ENCODE measurements at places on chromosomes 11 and 22.

DNA sequence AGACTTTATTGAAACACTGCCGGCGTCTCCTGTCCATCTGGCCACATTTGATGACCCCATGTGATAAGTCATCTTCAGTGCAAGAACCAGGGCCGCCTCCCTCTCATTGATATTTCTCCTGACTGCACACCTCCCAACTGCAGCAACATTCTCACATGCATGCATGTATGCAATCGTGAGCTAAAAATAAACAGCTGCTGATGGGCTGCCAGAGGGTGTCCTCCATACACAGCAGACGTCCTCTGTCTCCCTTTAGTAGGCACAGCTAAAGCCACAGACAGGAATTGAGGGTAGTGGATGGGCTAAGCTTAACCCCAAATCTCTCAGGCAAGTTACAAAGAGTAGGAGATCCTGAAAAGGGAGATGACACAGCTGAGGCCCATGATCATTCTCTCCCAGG, 106.7 kb upstream of the HSD17B12 start:
- DNase-seq, result no peak

GRCh38 chr22:46963672-46964545, 201.5 kb downstream of the TBC1D22A start:
- DNase-seq, result no peak

GRCh38 chr11:2511421-2512369, 66.9 kb downstream of the KCNQ1 start:
- peak; percentile 17 for DNase-seq

- no peak for DNase-seq
These were observed 9.6 kb upstream of the C1QTNF6 start for GRCh38 chr22:37197451-37198257.

DNA sequence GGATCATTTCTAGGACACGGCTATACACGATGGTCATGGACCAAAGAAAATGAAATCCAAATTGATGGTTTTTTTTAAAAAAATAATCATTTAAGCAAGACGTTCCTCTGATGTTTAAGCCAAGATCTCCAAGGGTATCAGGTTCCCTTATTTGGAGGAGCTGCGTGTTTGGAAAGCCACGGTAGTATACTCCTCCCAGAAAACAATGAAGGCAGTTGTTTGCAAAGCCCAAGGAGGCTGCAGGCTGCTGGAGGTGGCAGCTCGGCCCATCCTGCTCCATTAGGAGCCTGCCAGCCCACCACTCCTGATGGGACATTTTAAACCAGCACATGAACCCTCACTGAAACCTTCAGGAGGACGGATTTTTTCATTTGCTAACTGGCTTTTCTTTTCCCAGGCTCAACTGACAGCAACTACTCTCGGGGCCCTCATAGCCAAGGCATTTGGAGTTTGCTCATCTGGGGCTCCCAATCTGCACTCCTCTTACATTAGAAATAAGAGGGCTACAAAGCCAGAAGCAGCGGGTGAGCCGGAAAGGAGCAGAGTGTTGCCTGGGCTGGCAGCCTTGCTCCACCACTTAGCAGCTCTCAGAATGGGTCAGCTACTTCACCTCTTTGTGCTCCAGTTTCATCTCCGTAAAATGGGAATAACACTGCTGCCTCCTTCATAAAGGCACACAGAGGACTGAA, 58.4 kb downstream of the ABTB2 start:
- DNase-seq, result no peak

- DNase-seq, result no peak
These were observed 18.9 kb downstream of the ADAMTS15 start for GRCh38 chr11:130467116-130467900.

DNA sequence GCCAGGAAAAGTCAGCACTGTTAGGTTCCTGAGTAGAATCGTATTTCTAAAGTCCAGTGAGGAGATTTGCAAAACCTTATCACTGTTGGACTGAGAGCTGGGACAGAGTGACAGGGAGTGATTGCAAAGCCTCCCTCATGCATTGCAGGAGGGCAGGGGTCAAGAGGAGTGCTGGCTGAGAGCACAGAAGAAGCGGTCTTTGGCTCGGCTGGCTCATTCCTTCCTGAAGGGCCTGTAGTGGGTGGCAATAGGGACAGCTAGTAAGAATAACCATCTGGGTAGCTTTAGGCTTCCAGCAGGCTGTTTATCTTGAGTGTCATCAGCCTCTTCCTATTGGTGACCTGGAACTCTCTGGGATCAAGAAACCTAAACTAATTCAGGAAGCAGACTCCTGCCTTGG, 53.4 kb downstream of the CD44 start:
- DNase-seq, result no peak

GRCh38 chr22:18060646-18061620, 16.9 kb upstream of the PEX26 start:
- DNase-seq, result no peak

DNA sequence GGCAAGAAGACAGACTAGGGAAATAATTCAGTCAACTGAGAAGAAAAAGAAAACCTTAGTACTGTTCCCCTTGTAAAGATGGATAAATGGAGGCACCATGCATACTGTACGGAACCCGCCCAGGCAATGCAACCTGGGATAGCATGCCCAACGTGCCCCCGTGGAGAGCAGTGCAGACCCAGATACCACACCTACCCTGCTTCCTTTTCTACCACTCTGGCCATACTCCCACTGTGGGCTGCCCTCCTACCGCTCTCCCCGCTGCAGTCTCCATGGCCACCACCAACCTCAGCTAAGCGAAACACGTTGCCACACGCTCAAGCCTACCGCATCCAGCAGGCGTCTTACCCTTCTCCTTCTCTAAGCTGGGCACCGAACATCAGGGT, 117.4 kb upstream of the SERPIND1 start:
- no peak for DNase-seq

DNA sequence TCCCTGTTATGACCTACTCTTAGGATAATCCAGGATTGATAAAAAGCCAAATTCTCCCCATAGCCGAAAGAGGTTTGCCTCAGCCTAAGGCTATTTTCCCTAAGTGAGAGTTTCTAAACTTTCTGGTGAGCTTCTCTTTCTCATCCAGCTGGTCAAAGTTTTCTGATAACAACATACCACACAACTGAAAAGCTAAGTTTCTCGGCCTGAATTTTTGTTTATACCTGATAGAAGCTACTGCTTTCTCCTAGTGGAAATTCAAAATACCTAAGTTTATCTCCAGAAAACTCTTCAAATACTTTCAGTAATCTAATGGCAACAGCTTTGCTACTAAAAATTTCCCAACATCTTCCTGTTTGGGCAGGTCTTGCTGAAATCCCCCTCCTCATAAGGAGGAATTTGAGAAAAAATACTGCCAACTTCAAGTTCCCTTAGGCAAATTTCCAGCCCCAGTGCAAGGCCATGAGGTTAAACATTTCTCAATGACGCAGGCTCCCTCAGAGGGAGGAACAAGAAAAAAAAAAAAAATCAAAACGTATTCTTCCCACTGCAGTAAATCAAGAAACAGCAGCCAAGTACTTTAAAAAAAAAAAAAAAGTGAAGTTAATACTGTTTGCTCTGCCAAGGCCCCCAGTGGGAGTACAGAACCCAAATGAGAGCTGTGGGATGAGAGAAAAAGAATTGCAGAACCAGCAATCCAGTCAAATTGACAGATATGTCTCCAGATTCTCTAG, 127.0 kb downstream of the MRTFA start:
- peak; percentile 19 for DNase-seq

- DNase-seq, result no peak
These were observed 1.5 kb downstream of the WNT7B start for GRCh38 chr22:45975164-45976161.

GRCh38 chr11:88535916-88536547, 198.5 kb upstream of the CTSC start:
- no peak for DNase-seq

DNA sequence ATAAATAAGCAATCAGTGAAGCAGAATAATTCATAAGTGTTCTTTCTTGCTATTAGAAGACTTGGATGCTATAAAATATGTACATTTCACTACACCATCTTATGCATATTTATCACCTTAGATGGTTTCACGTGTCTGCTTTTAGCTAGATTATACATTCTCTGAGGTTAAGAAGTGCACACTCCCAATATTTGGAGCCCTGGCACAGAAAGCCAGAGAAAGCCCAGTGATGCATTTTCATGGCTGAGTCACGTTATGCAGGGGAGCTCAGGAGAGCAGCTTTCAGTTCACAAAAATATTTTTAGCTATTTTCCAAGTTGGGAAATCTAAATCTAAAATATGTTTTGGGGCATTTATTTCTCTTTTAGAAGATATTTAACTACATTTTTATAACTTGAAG, 5.1 kb upstream of the TP53AIP1 start:
- no peak for DNase-seq

- no peak for DNase-seq
These were observed 3.7 kb upstream of the CLDN5 start for GRCh38 chr22:19527861-19528417.

DNA sequence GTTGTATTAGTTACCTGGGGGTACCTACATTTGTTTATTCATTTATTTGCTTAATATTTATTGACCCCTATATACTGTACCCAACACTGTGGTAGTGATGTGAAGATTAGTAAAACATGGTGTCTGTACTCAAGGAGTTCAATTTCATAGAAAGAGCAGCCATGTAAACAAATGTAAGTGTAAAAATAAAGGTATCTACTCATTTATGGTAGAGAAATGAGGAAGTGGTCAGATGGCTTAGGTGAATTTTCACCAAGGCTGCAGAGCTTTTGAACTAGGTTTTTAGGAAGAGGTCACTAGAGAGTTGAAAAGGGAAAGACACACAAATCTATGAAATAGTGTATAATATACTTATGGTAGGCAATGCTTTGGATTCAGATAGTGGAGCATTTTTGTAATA, 11.1 kb downstream of the CTR9 start:
- DNase-seq, result no peak

DNA sequence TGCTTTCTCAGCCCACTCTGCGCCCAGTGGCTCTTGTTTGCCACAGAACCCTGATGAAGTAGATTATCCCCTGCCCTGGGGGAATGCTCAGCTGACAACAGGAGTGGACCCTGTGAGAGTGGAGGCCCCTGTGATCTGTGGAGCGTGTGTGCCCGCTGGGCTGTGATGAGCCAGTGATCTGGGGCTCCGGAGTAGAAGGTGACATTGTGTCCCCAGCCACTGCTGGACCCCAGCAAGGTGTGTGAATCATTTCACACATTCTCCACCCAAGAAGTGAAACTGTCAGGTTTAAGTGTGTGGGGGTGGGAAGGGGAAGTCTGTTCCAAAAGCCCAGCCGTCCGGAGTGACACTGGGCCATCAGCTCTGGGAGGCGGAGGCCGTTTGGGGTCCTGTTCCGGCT, 33.1 kb upstream of the GRAMD4 start:
- DNase-seq, result peak; percentile 38

- DNase-seq, result no peak
These were observed 447.1 kb downstream of the TBC1D22A start for GRCh38 chr22:47209547-47210023.

DNA sequence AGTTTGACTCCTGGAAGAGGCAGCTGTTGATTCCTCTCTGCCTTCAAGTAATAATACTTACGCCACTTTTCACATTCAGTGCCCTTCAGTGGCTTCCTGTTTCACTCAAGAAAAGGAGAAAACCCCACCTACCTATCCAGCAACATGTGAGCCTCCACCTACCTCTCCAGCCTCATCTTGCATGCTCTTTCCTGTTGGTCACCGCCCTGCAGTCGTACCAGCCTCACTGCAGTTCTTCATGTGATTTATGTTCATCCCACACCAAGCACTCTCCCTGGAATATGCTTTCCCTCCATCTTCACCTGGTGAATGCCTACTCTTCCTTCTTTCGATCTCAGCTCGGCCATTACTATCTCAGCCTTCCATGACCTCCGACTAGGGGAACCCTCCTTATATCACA, 21.8 kb upstream of the YWHAH start:
- no peak for DNase-seq

- DNase-seq, result no peak
These were observed 83.9 kb upstream of the MTNR1B start for GRCh38 chr11:92885600-92885999.

DNA sequence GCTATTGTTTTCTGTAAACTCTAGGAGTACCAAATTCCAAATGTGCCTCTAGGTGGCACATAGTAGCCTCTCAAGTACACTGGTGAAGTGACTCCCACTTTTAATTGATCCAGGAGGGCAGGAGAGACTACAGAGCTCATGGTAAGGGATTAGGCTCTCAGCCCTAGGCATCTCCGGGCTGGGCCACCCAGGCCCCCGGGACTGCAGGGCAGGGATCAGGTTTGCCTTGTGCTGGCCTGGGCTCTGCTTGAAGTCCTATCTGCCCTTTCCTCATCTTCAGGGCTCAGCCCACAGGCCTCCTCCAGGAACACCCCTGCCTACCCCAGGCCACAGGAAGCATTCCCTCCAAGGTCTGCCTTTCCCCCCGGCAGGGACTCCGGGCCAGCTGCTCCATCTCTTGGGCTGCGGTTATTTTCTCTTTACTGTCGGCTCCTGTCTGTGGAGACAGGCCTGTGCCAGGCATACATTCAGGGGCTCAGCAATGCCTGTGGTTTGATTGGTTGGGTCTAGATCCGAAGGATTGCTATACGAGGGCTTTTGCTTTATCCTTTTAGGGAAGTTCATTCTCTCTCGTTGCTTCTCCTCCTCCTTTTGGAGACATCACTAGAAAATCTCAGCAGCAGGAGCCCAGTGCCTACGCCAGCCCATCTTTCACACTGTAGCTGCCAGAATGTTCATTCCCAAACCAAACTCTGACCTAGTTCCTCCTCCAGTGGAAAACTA, 32.8 kb downstream of the PARVA start:
- no peak for DNase-seq

DNA sequence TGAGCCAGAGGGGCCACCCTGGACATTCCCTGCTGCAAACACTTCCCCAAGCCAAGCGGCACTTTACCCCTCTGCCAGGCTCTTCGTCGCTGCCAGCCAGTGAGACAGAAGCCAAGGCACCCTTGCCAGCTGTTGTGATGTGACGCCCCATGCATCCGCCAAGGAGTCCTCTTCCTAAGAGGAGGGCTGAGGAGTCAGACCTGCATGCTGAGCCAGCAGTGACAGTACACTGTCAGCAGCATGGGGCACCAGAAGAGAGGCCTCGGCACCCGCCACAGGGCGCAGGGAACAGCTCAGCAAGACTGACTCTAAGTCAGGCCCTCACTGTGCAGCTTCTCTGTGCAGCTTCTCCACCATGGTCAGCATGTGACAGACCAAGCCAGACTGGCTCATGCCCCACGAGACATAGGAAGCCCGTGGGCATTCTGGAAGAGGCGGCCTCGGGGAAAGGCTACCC, 26.4 kb downstream of the VPS37C start:
- DNase-seq, result no peak

GRCh38 chr11:123188508-123189165, 6.4 kb downstream of the CLMP start:
- DNase-seq, result no peak

GRCh38 chr11:28684011-28684586, 575.9 kb downstream of the METTL15 start:
- no peak for DNase-seq
